ENCODE measurements at places on chromosomes 12 and 14.
A peak's percentile ranks its signal among the peaks of the same experiment; 100 is the strongest.

GRCh38 chr14:80055667-80056496 is 155.4 kb downstream of the DIO2 start:
- no peak for DNase-seq

DNA sequence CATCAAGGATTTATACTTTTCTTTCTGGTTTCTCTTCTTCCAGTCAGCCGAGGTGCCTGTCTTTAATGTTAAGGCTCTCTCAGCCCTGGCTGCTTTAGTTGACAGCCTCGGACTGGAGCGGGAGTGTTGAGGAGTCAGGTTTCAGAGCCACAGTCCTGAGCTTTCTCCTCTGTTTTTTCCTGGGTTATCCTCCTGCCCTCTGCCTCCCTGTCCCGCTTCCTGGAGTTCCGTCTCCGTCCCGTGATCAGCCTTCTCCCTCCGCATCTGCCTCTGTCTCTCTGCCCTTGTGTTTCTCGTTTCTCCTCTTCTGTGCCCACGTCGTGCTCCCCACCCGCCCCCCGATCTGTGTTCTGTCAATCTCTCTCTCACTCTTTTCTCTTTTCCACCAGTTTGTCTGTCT is 33.0 kb downstream of the IQSEC3 start:
- DNase-seq: no peak

GRCh38 chr12:95988506-95989275 is 7.5 kb downstream of the HAL start:
- DNase-seq: no peak

DNA sequence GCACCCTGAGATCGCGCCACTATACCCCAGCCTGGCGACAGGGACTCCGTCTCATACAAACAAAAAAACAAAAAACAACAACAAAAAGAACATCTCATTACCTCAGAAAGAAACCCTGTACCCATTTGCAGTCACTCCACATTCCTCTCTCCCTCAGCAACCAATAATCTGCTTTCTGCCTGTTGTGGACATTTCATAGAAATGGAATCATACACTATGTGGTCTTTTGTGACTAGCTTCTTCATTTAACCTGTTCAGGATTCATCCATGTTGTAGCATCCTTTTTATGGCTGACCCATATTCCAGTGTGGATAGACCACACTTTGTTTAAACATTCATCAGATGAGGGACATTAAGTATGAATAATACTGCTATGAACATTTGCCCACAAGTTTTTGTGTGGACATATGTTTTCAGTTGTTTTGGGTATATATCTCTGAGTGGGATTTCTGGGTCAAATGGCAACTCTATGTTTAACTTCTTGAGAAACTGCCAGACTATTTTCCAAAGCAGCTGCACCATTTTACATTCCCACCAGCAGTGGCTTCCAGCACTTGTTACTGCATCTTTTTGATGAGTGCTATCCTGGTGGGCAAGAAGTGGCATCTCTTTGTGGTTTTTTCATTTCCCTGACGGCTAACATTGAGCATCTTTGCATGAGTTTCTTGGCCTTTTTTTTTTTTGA is 5.9 kb upstream of the RCOR1 start:
- DNase-seq: no peak

DNA sequence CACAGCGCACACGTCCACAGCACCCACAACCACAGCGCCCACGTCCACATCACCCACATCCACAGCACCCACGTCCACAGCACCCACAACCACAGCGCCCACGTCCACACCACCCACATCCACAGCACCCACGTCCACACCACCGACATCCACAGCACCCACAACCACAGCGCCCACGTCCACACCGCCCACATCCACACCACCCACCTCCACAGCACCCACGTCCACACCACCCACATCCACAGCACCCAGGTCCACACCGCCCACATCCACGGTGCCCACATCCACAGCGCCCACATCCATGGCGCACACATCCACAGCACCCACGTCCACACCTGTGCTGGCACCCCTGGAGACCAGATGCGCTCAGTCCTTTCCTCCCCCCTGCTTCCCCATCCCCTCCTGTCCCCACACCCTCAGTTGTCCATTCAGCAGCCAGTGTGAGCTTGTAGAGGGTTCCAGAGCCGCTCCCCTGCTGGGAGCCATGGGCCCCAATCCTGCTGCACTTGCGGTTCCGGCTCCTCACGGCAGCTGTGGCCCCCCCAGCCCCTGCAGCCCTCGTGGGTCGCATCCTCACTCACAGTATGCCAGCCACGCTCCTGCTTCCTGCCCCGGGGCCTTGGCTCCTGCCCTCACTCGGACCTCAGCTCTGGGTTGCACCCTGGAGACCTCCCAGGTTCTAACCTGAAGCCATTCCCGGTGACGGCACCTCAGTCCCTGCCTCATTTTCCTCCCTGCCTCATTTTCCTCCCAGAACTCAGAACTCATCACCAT is 37.8 kb downstream of the GALNT9 start:
- no peak for DNase-seq

DNA sequence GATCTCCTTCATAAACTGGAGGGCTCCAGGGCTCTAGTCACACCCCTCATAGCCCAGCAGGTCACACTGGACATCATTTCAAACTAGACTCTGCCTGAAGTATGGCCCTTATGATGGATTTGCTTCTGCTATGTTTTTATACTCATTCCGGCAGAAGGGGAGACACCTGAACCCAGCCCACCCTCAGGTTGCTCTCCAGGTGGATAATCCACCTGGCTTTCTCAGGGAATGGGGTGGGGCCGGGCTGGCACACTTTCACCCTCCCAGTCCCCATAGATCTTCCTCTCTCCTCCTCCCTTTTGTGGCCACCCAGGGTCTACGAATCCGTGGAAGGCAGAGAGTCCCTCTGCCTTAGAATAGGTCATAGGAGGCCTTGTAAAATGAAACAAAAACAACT is 9.8 kb upstream of the KRT73 start:
- DNase-seq: no peak

GRCh38 chr14:77991128-77991772 is 178.9 kb upstream of the NRXN3 start:
- DNase-seq: no peak

GRCh38 chr14:62916551-62916950 is 128.7 kb downstream of the KCNH5 start:
- DNase-seq: no peak

- DNase-seq: no peak
Measured at GRCh38 chr12:28844718-28845117, 304.4 kb upstream of the FAR2 start.

DNA sequence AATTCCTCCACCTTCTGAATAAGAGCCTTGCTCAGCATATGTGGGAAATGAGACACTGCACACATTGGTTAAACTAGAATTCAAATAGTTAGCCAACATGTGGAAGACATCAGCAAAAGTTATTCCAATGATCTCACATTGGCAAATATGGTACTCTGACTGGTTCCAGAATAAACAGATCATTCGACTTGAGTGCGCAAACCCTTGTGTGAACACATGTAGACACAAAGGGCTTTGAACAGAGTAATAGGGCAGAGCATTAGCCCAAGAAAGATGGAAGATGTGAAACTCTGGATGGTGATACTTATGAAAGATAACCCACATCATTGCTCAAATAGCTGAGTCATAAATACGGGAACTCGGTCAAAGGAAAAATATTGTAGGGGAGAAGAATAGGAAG is 1133.4 kb upstream of the SEL1L start:
- no peak for DNase-seq

DNA sequence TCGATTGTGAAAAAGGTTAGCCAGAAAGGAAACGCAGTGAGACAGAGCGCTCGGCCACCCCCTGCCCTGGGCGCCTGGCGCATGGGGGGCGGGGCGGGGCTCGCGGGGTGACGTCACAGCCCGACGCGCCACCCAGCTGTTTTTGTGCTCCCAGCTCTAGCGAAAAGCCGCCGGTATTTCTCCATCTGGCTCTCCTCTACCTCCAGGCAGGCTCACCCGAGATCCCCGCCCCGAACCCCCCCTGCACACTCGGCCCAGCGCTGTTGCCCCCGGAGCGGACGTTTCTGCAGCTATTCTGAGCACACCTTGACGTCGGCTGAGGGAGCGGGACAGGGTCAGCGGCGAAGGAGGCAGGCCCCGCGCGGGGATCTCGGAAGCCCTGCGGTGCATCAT is at the start of gene GABARAPL1:
Gene GABARAPL1 (plus strand): TSS at position 139 of the 393 bp plus-strand sequence. CDS start 253 bp downstream, at position 392.
- DNase-seq: peak; percentile 73

DNA sequence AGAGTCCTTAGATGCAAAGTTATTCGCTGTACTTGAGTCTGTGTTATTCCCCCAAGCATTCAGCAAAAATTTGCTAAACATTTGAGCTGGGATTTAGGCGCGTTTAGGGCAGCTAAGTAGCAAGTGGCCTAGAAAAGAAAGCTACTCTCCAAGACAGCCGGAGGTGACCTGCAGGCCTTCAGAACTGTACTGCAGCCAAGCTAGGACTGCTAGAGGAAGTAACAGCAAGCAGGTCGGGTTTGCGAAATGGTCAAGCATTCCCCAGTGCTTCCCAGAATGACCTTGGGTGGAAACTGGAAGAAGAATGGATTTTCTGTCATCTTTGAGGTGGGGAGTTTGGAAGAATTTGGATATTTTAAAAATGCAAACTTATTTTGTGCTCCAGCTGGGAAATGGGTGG is 287.5 kb downstream of the FOXN3 start:
- no peak for DNase-seq

DNA sequence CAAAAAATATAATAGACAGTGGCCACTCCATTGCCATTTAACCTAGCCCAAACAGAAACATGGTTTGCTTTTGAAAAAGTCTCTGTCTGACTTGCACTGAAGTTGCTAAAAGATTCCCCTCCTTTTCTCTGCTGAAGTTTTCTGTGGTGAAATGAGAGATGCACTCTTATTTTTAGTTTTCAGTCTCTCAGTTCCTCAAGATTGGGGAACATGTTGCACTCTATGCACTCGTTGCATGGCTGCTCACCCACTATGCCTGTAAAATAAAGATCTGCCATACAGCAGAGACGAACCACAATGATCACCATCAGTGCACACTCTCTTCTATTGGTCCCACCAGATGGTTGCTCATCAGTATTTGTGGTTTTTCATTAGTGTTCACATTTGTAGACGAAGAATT is 13.1 kb upstream of the DAAM1 start:
- no peak for DNase-seq

DNA sequence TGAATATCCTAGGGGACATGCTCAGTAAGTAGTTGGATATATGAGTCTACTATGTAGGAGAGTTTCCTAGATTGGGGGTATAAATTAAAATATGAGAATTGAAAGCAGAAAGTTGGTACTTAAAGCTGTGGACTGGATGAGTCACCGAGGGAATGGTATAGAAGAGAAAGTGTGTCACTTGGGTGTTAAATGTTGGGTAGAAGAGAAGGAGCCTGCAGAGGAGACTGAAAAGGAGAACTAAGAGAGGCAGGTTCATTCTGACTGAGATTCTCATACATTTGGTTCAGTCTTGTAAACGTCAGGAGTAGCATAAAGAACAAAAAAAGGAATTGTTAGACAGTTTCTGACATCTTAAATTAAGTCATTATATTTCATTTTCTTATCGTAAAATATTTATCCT is 19.9 kb downstream of the LRRC9 start:
- DNase-seq: no peak

DNA sequence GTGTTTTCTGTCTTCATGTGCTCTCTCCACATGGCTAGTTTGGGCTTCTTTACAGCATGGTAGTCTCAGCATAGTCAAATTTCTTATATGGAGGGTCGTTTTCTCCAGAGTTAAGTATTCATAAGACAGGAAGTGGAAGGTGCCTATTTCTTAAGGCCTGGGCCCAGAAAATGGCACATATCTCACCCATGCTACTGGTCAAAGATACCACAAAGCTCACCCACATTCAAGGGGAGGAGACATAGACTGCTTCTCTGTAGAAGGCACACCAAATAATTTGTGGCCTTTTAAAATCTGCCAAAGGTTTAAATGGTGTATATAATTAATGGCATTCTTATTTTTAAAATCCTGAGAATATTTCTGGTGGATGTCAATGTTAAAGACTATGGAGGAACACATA is 44.8 kb downstream of the CCDC91 start:
- DNase-seq: no peak

GRCh38 chr12:46259071-46259470 is 9.8 kb downstream of the SLC38A1 start:
- DNase-seq: no peak

DNA sequence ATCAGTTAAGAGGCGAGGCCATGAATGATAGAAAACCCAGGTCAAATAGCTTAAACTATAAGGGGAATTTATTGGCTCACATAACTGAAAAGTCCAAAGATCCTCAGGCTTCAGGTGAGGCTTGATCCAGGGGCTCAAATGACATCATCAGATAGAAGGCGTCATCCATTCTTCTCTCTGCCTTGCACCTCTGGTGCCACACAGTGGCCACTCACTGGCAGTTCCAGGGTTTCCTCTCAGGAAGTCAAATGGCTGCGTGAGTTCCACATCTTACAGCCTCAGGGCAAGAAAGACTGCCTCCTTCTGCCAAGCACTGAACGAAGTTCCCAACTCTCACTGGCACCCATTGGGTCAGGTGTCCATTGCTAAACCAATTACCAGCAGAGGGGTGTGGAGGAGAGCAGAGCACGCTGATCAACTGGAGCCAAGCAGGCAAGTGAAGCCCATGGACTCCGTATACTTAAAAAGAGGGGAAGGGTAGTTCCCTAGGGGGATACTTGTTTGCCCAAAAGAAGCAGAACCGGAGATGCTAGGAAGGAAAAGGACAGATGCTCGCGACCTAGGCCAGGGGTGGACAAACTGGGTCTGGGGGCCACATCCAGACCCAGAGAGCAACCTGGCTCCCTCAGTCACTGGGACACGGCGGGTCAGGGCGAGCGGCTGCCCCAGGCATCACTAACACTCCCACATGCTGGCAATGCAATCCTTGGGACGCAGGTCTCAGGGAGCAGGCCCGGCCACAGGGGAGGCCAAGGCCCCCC is 69.3 kb downstream of the SERPINA3 start:
- no peak for DNase-seq

DNA sequence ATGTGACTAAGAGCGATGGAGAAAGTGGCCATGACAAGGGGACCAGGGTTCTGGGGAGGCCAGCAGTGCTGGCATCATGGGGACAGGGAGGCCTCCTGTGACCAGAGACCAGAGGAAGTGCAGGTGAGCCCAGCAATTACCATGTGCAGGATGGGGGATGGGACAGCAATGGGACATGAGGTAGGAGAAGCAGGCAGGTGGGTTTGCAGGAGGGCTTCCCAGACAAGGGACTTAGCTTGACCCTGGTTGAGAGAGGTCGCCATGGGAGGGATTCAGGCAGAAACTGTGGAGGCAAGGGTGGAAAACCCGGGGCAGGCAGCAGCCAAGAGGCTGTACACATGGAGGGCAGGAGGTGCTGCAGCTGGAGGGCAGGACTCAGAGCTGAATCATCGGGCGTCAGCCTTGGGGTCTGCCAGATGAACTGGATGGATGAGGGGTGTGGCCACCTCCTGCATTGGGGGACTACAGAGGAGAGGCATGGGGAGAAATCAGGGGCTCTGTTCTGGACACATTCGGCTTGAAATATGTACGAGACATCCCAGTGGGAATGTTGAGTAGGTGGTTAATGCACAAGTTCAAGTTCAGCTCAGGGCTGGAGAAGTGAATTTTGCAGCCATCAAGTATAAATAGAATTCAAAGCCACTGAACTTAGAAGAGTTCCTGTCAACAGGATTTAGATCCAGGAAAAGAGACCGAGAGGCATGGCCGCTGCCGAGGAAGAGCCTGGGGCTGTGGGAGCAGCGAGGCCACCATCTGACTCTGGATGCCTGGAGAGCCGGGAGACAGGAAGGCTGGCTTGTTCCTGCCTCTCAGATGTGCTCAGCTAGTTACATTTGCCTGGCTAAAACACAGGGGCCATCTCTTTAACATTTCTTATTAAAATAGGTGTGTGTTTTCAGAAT is 36.6 kb downstream of the SFSWAP start:
- no peak for DNase-seq
